H4 (cell line): ENCODE measurements at places on chromosomes 13 and 19.

GRCh38 chr13:79710376-79710775 lies 229.4 kb downstream of the NDFIP2 start:
- DNase-seq: peak; percentile 9

- DNase-seq: peak; percentile 30
Measured at GRCh38 chr13:36766295-36766694, 52.7 kb upstream of the RFXAP start.

GRCh38 chr19:49858088-49858985 lies 7.4 kb downstream of the PTOV1 start:
- DNase-seq: no peak

- no peak for DNase-seq
Measured at GRCh38 chr19:2327773-2328400, 499 bp downstream of the LSM7 start.

DNA sequence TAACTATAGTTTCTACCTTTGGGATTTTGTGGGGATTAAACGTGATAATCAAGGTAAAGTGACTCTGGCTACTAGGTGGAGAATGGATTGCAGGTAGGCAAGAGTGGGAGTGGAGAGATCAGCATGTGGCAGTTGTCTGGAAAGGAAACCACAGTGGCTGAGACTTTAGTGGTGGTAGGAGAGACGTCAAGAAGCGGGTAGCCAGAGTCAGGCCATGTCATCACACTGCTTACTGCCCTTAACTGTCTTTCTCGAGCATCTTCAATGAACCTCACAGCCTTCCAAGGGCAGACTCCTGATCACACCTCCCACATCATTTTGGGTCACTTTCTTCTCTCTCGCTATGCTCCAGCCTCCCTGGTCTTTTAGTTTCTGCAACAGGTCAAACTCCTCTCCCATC lies 28.6 kb upstream of the MBNL2 start:
- DNase-seq: no peak

DNA sequence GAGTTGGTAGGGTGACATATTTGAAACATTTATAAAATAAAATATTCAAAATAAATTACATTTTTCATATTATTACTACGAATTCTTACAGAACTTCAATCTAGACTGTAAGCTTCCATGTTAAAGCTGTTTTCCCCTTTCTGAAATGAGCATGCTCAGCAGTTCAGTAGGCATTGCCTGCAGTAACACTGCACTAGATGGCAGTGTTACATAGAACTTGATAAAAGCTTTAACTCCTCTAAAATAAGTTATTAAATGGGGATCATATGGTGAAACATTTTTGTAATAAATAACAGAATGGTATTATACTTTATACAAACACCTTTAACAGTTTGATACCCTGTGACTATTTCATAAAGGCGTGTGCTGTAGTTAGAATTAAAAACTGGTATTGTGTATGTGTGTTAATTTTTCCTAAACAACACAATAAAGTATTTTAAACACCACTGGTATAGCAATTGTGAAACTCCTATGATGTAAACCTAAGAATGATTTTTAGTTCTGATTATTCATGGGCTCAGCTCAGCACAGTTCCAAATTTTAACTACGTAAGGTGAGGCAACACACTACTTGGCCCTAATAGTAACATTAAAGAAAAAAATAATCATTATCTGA lies 11.6 kb upstream of the GPR18 start:
- DNase-seq: peak; percentile 8
